ENCODE measurements at places on chromosomes 7 and 10. TPM values are rescaled to one million over a fixed set of nuclear protein-coding genes. Genes with fewer than 3 reads are reported as not detected.

GRCh38 chr10:1037098-1037497 lies 11.4 kb upstream of the IDI2 start:
- no peak for DNase-seq

Gene AGR3
- not detected for total RNA-seq

DNA sequence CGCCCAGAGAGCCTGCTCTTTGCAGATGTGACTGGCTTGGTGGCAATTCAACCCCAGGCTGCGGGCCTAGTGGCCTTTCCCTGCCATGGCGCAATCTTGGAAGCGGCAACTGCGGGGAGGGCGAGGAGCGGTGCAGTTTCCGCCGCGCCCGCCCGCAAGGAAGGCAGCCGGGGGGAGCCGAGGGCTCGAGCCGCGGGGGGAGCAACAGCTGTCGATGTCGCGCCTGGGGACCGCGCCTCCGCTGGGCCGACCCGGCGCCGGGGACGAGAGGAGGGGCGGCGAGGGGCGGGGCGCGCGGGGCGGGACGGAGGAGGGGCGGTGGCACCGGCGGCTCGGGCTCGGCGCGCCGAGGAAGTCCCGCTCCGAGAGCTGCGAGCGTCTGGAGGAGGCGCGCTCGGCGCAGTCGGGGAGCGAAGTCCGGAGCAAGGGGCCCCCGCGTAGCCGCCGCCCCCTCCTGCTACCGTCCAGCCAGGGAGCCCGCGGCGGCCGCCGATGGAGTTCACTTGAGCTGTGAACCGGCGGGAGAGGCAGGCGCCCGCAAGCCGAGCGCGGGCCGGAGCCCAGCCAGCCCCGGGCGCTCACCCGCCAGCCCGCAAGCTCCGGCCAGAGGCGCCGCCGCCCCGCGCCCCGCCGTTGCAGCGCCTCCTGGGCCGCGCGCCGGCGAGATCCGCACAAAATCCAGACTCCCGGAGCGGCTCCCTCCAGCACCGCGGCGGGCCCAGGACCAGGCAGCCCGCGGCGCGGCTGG lies 438.1 kb upstream of the GALNT17 start:
- peak; percentile 93 for DNase-seq

DNA sequence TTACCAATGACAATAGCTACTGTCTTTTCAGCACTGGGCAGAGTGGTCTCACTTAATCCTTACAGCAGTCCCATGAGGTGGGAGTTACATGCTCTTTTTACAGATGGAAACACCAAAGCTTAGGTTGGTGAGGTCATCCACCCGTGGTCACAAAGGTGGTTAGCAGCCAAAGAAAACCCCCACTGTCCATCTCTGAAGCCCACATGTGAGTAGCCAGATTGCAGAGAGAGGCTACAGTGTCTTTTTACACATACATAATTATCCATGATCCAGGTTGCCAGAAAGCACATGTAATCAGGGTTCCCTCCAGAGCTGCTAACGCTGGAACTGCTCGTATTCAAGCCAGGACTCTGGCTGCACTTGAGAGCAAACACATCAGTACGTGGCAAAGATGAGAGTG lies 24.6 kb upstream of the ANKRD2 start:
- DNase-seq = peak; percentile 32

Gene MALRD1
- total RNA-seq = not detected

GRCh38 chr10:91389636-91390512 lies 20.3 kb upstream of the HECTD2 start:
- peak; percentile 70 for DNase-seq

Gene BBIP1
- total RNA-seq = 22.3 TPM

DNA sequence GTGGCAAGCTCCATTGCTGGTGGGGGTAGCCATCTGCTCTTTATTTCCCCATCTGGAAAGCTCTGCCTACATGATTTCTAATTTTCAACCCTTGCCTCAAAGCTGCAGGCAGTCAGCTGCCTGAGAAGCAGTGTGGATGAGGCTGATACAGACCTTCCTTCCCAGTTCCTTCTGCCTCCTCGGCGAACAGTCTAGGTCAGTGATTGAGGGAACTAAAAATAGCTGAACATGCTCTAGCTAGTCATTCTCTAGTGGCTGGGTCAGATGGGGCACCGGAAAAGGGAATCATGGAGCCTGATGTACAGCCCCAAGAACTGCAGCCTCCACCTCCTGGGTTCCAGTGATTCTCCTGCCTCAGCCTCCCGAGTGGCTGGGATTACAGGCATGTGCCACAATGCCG lies 48.7 kb downstream of the NAMPT start:
- peak; percentile 41 for DNase-seq

Gene GPR158
- 2.2 TPM for total RNA-seq

DNA sequence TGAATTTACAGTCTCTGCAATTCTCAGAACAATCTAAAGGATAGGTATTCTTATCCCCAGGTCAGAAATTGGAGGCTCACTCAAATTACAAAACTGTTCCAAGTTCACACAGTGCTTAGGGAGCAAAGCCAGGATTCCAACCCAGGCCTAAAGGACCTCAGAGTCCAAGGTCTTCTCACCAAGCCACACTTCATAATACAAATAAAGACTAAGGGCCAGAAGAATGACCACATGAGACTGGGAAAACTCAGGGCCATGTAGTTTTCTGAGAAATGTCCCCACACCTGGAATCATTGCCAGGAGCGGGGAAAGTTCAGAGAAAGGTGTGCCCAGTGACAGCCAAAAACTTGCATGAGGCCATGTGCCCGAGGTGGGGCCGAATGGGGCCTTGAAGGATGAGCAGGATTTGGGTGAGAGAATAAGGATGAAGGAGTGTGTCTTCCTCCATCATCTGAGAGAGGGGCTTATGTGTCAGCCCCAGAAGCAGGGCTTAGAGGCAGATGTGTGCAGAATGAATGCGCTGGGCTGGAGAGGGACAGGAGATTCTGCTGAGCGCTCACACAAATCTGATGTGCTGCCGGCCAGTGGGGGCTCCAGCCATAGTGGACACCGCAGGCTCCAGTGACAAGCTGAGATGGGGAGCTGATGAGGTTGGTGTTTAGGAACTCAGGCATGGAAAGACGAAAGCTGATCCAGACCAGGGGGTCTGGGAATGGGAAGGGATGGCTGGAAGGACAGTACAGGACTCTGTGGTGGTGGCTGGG lies 35.9 kb downstream of the BLNK start:
- no peak for DNase-seq

Gene NPY4R2
- not detected for total RNA-seq

GRCh38 chr7:36048141-36048901 lies 104.7 kb upstream of the EEPD1 start:
- DNase-seq = peak; percentile 92

Gene PRSS37
- not detected for total RNA-seq

DNA sequence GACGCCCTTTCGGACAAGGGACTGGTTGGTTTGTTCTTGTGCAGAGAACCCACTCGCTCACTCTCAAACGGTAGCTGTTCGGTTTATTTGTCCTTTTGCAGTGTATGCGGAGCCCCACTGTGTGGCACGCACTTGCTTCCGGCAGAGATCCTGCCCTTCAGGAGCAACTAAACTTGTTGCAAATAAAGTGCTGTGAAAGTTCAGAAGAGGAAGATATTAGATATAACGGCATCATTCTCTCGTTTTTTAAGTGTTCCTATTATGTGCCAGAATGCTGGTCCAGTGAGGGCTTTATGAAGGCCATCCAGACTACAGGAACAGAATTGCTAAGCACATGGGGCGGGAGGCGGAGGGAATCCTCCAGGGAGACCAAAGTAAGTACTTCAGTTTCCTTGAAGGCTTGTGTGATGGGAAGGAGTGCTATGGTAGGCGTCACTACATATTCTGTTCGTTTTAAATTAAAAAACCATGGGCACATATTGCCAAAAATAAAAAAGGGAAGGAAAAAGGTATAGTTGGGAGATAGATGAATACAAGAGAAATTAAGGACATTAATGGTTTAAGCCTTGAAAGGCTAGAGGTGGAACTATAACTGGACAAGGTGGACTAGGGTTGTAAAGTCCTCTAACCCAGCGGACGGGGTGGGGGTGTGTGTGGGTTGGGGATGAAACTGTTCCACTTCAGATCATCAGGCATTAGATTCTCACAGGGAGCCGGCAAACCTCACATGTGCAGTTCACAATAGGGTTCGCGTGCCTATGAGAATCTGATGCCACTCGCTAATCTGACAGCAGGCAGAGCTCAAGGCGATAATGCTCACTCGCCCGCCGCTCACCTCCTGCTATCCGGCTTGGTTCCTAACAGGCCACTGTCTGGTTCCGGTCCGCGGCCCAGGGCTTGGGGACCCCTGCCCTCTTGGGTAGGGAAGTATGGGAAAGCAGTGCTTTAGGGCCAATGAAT lies 704 bp upstream of the ERLIN1 start:
- peak; percentile 51 for DNase-seq

DNA sequence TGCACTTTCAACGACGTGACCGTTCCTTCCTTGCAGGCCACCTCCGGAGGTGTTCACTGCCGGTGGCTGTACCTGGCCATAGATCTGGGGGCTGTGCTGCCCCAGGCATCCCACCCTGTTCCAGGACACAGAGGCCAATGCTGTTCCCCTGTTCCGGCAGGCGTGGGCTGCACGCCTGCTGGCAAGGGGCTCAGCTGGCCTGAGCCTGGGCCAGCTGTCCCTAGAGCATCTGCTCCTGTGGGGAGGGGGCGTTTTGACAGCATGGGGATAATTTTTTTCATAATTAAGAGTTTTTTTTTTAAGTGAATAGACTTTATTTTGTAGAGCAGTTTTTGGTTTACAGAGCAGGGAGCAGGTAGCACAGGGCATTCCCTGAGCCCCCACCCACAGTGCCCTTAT lies 28.8 kb downstream of the PWWP2B start:
- no peak for DNase-seq

Gene CCDC172
- total RNA-seq = not detected

Gene DIP2C
- total RNA-seq = 28.7 TPM

DNA sequence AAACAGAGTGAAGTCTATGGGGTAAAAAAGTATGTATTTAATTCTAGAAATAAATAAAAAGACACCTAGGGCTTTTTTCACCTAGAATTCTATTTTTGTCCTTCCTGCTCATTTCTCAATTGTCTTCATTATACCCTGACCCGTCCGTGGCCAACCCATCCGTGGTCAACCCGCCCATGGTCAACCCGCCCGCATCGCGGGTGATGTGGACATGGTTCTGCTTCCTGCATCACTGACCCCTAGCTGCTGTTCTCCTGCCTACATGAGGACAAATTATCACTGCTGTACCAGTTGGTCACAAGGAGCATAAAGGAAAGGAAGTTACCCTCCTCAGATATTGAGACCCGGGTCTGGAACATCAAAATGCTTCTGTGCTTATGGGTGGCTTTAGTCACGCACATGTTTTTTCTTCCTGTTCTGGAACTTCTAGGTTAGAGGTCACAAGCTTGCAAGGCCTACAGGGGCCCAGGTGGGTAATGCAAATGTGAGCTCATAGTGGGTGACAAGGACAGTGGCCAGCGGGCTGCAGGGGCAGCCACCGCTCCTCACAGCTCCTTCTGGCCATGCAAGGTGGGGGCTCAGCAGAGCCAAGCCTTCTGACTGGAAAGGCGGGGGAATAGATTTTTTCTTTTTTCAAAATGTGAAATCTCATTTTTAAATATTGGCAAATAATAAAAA lies 15.5 kb downstream of the CAMK2G start:
- no peak for DNase-seq

Gene NYAP1
- total RNA-seq = not detected

DNA sequence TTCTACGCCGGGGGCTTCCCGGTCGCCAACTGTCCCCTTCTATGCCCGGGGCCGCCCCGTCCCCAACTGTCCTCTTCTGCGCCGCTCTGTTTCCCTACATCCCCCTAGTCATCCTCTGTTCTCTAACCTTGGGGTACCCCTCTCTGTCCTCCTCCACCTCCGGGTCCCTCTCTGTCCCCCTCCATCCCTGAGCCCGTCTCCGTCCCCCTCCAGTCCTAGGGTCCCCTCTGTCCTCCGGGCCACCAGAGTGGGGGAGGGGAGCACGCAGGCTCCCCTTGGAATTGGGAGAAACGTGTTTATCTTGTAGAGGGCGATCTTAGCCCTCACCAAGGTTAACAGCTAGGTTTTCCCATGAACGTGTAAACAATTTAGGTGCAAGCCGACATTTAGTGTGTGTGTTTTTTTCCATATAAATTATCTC lies 852 bp upstream of the KLF6 start:
- peak; percentile 66 for DNase-seq

Gene PLAC9
- total RNA-seq = 0.43 TPM

Gene EBF3
- 21.9 TPM for total RNA-seq

- DNase-seq = peak; percentile 43
Measured at GRCh38 chr10:87635498-87636312, 24.0 kb upstream of the PAPSS2 start.

- no peak for DNase-seq
Measured at GRCh38 chr10:132489053-132489703, 48.4 kb upstream of the INPP5A start.

Gene MMRN2
- total RNA-seq = 0.94 TPM

- no peak for DNase-seq
Measured at GRCh38 chr7:42832667-42833066, 79.2 kb downstream of the C7orf25 start.

DNA sequence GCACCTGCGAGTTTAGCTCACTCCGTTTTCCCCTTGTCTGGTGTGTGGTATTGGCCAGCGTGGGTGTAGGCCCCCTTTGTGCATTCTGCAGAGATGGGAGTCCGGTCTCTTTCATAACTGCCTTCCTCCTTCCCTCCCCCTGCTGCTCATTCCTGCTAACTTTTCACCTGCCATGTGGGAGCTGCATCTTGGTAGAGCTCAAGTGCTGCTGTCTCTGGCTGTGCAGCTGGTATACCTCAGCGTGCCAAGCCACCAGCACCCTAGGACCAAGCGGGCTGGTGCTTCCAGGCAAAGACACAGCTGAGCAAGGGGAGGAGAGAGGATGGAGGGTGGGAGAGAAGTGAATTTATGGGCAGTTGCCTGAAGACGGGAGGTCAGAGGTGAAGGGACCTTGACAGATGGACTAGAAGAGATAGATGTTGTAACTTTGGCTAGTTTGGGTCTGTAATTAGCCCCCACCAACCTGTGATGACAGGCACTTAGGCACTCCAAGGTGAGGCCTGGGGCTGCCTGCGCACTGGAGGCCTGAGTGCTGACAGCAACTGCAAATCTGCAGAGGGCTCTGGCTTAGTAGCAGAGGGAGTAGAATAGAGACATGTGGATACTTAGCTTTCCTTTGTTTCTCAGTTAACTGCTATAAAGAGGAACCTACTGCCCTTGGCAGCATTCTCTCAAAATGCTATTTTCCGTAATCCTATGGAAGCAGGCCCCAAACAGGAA lies 148.8 kb upstream of the AGK start:
- DNase-seq = no peak

Gene CABCOCO1
- total RNA-seq = 0.13 TPM

- no peak for DNase-seq
Measured at GRCh38 chr10:132443983-132444876, 47.2 kb downstream of the PWWP2B start.

GRCh38 chr7:128742206-128742605 lies 3.0 kb downstream of the CALU start:
- DNase-seq = peak; percentile 38
